ENCODE measurements at places on chromosomes 13 and 19.

GRCh38 chr19:9906475-9907087, 29.7 kb downstream of the OLFM2 start:
- DNase-seq = no peak

DNA sequence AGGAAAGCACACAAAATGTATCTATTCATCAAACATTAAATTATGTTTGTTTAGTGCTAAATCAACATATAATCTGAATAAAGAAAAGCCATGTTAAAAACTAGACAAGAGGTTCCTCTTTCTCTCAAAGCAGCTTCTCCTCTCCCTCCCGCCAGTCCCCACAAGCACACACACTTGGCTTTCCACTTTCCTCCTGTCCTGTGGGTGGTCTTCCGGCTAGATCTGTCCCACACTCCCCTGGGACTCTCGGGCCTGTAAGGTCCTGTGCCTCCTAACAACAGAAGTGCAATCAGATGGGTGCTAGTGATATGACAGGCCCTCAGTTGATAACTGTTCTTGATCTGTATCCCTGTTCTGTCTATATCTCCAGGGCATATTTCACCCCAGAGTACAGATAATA, 45.6 kb upstream of the RAP2A start:
- DNase-seq = no peak

DNA sequence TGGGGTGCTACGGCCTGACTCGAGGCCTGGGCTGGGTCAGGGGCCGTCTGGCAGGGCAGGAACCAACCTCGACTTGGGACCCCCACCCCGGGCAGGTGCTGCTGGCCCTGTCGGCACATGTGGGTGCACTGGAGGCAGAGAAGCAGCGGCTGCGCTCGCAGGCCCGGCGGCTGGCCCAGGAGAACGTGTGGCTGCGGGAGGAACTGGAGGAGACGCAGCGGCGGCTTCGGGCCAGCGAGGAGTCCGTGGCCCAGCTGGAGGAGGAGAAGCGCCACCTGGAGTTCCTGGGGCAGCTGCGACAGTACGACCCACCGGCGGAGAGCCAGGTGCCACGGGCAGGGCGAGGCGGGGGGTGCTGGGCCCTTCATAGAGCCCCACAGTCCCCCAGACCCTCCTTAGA, 5.9 kb downstream of the KLC3 start:
- no peak for DNase-seq

DNA sequence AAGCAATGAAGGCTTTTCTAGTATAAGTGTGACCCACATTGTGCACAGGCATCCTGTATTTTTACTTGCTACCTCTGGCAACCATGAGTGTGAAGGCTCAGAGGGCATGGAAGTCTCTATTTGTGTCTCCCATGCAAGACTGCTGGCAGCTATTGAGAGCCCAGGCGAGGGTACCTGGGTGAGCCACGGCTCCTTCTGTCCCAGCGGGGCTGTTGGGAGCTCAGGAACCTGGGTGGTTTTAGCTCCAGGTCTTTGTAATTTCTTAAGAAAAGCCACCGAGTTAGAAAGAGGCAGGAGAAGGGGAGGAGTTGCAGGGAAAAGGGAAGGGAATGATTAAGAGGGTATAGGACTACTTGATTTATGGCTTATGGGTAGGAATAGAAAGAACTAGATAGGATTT, 190.4 kb upstream of the SOX1 start:
- DNase-seq = no peak

DNA sequence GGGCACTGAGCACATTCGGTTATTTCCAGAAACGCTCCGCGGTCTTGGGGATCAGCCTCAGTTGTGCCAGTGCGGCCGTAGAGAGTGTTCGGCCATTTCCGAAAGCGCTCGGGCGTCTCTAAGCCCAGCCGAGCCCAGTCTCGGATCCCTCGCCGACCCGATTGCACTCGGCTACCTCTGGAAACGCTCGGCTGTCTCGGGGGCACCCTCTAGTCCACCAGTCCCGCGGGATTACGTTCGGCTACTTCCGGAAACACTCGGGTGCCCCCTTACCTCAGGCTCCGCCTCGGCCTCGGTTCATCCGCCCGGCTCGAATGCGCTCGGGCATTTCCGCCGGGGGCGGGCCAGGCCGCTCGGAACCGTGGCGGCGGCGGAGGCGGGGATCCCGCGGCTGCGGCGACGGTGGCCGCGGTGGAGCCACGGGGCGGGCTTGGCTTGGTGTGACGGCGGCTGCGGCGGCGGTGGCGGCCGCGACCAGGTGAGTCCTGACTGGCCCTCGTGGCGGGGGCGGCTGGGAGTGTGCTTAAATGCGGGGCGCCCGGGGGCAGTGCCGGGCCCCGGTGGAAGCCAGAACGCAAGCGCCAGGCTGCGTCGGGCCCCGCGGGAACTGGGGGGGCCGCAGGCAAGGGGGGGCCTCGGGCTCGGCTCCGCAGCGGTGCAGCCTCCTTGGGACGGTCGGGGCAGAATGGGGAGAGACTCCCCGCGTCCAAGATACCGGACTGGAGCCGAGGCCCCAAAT, at the start of gene PIK3R2:
PIK3R2 (plus strand) TSS at position 347 of the 739 bp plus-strand sequence. CDS start 2,717 bp downstream, outside the sequence.
- DNase-seq = peak; percentile 100
